Skin of body (tissue), 3 donors: ENCODE measurements at places on chromosomes 6 and 20. TPM values are rescaled to one million over a fixed set of nuclear protein-coding genes. Genes with fewer than 3 reads are reported as not detected.

ARHGAP18 gene
- 20.2 TPM for total RNA-seq

SMPD2 gene
- total RNA-seq, result 13.1 TPM

ZSCAN23 gene
- 5.1 TPM for total RNA-seq

HLA-E gene
- 115 TPM for total RNA-seq

MDC1 gene
- total RNA-seq, result 9.3 TPM

RBPJL gene
- not detected for total RNA-seq

EEF1E1 gene
- total RNA-seq, result 14.6 TPM

MATN4 gene
- 0.99 TPM for total RNA-seq

SPDEF gene
- total RNA-seq, result 0.89 TPM

GNAS-AS1 gene
- 1.3 TPM for total RNA-seq

LHFPL5 gene
- not detected for total RNA-seq

SLC17A4 gene
- not detected for total RNA-seq

ZBTB24 gene
- total RNA-seq, result 7.4 TPM

FAM8A1 gene
- total RNA-seq, result 30.0 TPM

FAM83D gene
- 6.8 TPM for total RNA-seq

CD93 gene
- 53.8 TPM for total RNA-seq

HECA gene
- 39.7 TPM for total RNA-seq

ESR1 gene
- total RNA-seq, result 2.2 TPM

TRIM40 gene
- total RNA-seq, result not detected

SLC2A10 gene
- total RNA-seq, result 16.0 TPM
